ENCODE measurements at places on chromosomes 12 and 14. TPM values are rescaled to one million over a fixed set of nuclear protein-coding genes. Genes with fewer than 3 reads are reported as not detected.

- DNase-seq, result no peak
Observed at GRCh38 chr12:1305063-1305434, 289.3 kb downstream of the FBXL14 start.

- DNase-seq, result no peak
Observed at GRCh38 chr14:81927070-81927469, 393.4 kb upstream of the SEL1L start.

GRCh38 chr12:49020441-49020840 lies 1.9 kb upstream of the PRKAG1 start:
- no peak for DNase-seq

The GPR84 gene
- total RNA-seq, result not detected
